ENCODE measurements at places on chromosomes 7 and 10.

- DNase-seq, result no peak
Observed at GRCh38 chr7:90092506-90092905, 61.8 kb upstream of the STEAP1 start.

GRCh38 chr10:61073391-61073790 is 129.4 kb upstream of the RHOBTB1 start:
- DNase-seq, result no peak

DNA sequence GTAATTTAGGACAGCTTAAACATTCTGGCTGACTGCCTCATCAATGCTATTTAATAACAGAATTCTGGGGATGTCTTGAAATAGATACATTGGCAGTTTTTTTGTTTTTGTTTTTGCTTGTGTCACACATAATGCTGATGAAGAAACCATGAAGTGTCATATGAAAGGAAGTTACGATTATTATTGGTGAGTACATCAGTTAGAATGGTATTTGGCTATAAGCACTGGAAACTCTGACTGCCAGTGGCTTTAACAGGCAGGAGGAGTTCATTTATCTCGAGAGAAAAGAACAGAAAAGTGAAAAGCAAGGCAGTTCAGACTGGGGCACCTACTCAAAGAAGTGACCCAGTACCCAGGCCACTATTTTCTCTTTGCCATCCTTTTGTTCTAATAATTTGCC is 18.1 kb downstream of the LSM8 start:
- DNase-seq, result no peak

DNA sequence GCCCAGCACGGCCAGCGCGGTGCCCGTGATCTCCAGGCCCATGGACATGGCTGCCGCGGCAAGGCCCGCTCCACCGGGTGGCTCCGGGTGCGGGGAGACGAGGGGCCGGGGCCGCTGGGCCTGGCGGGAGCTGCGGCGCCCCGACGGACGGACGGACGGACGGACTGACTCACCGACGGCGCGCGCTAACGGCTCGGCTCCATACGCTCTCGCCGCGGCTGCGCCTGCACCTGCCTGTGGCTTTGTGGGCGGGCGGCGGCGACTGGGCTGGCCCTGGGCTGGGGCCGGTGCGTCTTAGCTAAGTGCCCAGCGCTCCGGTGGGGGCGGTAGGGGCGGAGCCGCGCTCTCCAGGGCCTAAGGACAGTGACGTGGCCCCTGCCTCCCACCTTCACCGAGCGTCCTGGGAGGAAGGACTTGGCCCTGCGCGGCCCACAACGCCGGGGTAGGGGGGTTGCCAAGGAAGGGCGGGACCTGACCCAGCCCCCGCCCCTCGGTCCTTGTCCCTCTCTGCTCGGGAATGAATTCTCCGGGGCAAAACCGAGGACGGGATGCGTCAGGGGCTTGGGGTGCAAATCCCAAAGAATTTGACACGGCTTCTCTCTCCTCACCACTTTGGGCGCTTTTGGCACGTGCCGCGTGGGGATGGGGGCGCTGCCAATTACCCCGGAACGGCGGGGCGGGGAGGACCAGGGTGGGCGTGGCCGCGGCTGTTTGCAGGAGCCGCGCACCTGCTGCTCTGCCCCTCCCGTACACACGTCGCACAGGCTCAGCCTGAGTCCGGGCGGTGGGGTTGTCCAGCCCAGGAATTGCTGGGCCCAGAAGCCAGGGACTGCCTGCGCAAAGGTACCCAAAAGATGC is at the start of gene CLDN3:
Gene CLDN3, minus strand, starts transcription at position 269 of the 858 bp plus-strand sequence. Its CDS starts 221 bp downstream, at position 48.
- DNase-seq, result no peak

GRCh38 chr10:69802424-69803161 is 887 bp downstream of the COL13A1 start:
- DNase-seq, result peak; percentile 22

- no peak for DNase-seq
Observed at GRCh38 chr10:31819391-31819820, 109.2 kb downstream of the ARHGAP12 start.

DNA sequence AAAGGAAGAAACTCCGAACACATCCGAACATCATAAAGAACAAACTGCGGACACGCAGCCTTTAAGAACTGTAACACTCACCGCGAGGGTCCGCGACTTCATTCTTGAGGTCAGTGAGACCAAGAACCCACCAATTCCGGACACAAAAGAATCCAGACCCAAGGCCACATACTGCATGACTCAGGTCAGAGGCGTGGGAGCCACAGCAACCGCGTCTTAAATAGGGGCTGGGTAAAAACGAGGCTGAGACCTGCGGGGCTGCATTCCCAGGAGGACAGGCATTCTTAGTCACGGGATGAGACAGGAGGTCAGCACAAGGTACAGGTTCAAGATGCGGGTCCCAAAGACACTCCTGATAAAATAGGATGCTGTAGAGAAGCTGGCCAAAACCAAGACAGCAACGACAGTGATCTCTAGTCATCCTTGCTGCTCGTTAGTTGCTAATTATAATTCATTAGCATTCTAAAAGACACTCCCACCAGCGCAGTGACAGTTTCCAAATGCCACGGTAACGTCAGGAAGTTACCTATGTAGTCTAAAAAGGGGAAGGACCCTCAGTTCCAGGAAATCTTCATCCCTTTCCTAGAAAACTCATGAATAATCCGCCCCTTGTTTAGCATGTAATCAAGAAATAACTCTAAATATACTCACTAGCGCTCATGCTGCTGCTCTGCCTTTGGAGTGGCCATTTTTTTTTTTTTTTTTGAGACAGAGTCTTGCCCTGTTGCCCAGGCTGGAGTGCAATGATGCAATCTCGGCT is 19.3 kb downstream of the AP5Z1 start:
- DNase-seq, result no peak

DNA sequence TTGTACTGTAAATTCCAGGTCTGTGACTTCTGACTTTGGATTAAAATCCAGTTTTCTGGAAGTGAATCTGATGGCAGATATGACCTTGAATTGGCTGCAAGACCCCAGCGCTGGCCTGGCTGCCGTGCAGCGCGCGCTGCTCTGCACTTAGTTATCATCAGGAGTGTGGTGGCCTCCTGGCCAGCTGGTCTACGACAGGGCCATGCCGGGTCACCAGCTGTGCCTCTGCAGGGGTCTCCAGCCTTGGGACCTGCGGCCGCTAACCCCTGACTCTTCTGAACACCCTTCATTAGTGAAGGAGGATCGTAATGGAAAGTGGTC is 190.7 kb upstream of the SH2B2 start:
- DNase-seq, result no peak

DNA sequence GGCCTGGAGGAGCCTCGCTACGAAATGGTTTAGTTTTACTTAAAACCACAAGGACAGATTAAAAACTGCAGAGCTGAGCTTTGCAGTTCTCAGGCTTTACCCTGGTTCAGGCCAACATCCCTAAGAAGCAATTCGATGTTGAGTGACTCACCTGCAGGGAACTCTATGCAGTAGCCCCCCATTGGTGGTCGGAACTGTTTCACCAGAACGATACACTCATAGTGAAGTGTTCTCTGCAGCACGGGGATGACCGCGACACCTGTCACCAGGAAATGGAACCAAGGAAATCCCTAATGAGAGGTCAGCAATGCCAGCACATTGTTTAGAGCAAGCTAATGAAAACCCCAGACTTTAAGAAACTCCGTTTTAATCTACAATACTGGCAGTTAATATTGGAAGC is 18.0 kb downstream of the NUDT5 start:
- peak; percentile 55 for DNase-seq

DNA sequence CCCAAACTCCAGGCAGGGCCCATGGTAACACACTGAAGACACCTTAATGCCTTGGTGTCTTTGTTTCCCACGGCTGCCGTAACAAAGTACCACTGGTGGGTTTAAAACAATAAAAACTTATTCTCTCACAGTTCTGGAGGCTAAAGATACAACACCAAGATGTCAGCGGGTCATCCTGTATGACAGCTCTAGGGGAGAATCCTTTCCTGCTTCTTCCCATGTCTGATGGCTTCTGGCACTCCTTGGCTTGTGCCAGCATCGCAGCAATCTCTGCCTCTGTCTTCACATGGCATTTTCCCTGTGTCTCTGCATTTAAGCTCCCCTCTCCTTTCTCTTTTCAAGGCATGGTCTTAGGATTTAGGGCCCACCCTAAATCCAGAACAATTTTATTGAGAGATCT is 33.1 kb downstream of the PRSS2 start:
- no peak for DNase-seq

GRCh38 chr7:41872966-41873365 is 170.1 kb upstream of the INHBA start:
- DNase-seq, result no peak

DNA sequence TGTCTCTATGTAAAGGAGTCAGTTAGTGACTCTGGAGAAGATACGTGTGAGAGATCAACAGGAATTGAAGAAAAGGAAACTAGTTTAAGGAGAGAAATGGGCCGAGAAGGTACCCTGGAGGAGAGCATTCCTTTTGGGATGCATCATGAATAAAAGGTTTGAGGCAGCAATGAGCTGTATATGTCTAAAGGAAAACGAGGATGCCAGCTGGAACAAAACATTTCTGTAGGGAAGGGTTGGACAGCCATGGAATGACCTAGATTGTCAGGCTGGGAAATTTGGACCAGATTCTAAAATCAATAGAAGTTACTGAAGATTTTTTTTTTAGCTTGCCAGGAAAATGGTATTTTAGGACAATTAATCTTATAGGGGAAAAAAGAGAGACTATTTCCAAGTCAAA is 17.2 kb upstream of the MPP7 start:
- DNase-seq, result no peak

All from activated T-cell treated with anti-CD3 and anti-CD28 coated beads, Interleukin-2, amount 50 U/mL, for 48 hours (primary cell).